Pons (tissue), 1 donor: ENCODE measurements at places on chromosomes 7 and 10.

DNA sequence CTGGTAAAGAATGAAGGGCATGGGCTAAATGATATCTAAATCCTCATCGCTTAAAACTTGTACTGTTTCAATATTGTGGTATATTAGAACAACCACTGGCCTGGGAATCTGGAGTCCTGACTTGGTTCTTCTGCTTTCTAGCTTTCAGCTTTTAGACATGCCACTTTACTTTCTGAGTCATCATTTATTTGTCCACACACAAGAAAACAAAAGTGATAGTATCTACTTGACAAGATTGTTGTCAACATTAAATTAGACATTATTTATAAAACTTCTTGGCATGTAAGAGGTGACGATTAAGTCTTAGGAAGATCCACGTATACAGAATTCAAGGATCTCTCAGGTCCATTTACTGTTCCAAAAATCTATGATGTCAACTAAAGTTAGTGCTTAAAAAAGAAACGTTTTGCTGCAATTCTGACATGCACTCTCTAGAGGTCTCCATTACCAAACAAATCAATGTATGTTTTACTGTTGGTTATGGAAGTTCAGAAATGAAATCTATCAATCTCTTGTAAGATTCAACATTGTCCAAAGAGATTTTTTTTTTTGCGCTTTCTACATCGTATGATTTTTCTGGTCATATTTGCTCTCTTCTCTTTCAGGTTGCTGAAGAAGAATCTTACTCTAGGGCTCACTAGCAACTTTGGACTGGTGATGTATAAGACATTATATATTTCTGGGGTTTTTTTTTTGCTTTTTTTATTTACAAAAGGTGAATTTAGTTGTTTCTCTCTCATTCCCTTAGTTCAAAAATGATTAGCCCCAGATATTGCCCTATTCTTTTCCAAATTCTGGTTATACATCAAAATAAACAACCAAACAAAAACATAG is 53.6 kb upstream of the DYNC1I1 start:
- peak; percentile 44 for DNase-seq

- no peak for DNase-seq
Observed at GRCh38 chr7:32154797-32155196, 84.6 kb upstream of the PDE1C start.

GRCh38 chr7:38070718-38071117 is 107.3 kb upstream of the STARD3NL start:
- peak; percentile 19 for DNase-seq

DNA sequence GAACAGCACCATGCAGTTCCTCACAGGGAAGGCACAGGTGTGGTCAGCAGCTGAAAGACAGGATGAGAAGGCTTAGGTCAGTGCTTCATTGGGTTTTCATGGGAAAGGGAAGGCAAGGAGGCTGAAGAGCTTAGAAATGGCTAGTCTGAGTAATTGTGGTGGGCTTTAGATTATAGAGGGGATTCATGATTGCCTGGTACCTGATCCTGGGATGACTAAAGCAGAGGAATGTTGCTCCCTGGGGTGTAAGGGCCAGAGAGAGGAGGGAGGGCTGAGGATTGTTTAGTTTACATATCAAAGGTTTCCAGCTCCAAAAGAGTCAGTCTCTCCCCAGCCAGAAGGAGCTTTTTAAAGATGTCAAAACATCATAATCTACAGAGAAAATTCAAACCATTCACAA is 396.3 kb upstream of the POM121L12 start:
- DNase-seq = no peak

DNA sequence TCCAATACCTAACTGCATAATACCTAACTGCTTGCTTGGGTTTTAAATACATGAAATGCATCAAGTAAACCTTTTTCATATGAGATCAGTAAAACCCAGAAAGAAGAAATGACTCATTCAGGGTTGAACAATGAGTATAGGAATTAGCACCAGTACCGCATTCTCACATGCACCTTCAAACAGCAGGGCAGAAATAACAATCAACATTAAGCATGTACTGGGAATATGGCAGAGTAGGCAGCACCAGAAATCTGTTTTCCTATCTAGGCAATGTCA is 850.3 kb upstream of the SORCS1 start:
- no peak for DNase-seq

GRCh38 chr10:38209332-38209731 is 115.2 kb downstream of the ZNF37A start:
- no peak for DNase-seq

- no peak for DNase-seq
Observed at GRCh38 chr10:88938938-88939337, 13.6 kb downstream of the ACTA2 start.

- no peak for DNase-seq
Observed at GRCh38 chr7:22808140-22808539, 14.5 kb downstream of the TOMM7 start.

- DNase-seq = no peak
Observed at GRCh38 chr7:79624336-79624735, 170.9 kb upstream of the MAGI2 start.

GRCh38 chr7:21962677-21963076 is 17.0 kb upstream of the CDCA7L start:
- no peak for DNase-seq

DNA sequence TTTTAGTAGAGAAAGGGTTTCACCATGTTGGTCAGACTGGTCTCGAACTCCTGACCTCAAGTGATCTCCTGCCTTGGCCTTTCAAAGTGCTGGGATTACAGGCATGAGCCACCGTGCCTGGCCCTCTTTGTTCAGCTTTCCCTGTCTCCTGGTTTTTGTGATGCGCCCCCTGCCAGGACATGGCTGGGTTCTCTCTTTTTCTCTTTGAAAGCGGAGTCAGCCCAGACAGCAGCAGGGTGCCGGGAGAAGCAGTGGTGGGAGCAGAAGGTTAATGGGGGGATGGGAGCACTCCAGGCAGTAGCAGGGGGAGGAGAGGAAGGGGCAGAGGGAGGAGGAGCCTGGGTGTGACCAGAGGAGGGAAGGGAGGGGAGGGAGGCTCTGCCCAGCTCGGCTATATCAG is 1.8 kb downstream of the MUC3A start:
- no peak for DNase-seq

DNA sequence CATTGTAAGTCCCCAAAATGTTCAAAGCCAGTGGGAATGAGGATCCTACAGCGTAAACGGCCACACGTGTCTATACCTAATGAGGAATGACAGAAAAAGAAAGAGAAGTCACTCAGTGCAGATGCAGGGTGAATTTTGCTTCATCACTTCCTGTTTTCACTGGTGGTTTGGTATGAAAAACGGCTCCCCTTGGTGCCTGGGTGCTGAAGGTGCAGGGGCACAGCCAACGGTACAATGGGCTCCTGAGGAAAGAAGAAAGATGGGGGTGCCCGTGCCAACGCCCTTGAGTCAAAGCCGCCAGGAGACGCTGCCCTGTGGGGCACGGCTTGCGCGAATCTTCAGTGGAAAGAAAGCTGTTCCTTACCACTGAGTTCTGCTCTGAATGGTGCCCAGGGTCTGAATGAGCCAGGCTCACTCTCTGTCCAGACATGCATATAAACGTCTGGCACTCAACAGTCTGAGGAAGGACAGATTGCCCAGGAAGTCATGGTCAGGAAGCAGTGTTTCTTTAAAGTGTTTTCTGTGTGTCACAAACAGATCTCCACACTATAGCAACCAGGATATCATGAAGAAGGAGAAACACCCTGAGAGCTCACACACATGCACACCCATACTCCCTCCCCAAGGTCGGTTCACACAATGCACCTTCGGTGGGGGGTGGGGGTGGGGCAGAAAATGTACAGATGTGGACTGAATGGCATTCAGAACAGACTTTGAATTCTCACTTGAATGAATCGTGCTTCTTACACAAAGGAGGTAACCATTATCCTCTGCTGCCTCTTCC is 105.8 kb downstream of the ELMO1 start:
- peak; percentile 71 for DNase-seq

DNA sequence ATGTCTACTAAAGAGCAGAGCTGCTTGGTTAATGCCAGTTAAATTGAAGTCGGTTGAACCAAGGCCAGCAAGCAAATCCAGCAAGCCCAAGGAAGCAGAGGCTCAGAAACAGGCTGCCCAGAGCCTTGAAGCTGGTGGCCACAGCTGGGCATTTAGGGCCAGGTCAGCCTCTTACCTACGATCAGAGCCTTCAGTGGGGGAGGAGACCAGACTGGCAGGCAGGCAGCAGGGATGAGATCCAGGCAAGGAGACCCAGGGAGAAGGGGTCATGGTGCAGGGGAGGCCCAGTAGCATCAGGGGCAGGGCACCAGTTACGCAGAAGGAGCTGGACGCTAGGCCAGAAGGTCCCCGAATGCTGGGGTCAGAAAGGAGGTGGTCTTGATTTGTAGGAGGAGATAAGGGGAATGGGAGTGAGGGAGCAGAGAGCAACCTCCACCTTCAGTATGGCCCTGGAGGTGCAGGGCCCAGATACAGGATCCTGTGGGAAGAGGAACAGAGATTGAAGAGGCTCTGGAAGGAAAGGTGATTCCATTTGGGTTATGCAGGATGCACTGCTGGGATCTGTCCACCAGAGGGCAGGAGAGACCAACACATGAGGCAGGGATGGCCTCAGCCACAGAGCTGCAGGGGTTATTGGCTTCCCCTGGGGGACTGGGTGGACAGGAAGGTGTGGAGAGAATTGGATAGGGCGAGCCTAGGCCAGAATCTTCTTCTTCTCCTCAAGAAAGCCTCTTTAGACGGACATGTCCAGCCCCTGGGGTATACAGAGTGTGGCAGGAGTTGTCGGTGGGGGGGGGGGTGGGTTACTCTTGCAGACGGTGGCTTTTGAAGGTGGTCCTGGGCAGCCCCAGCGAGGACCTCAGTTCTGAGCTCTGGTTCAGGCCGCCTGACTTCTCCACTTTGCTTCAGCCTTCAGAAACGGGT is 132.6 kb upstream of the PODXL start:
- peak; percentile 46 for DNase-seq

DNA sequence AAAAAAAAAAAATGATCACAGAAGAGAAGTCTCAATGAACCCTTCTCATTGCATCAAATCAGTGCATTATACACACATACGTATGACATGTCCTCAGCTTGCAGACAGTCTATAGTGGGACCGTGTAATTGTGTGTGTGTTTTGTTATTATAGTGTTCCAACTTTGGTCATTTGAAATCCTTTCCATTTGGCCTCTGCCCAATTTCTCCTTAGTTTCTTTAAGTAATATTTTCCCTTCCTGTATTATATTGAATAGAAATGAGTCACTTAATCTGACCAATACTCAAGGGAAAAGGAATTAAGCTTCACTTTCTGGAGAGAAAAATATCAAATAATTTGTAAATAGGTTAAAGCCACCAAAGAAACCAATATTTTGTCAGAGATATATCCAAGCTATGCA is 415.5 kb upstream of the SORCS1 start:
- no peak for DNase-seq

- peak; percentile 94 for DNase-seq
Observed at GRCh38 chr10:7444551-7445121, 33.8 kb upstream of the SFMBT2 start.

- peak; percentile 77 for DNase-seq
Observed at GRCh38 chr7:36723951-36724664, at the start of gene AOAH. TSS of gene AOAH (minus strand) at chr7:36724494. CDS start at chr7:36724148, 346 bp downstream.

DNA sequence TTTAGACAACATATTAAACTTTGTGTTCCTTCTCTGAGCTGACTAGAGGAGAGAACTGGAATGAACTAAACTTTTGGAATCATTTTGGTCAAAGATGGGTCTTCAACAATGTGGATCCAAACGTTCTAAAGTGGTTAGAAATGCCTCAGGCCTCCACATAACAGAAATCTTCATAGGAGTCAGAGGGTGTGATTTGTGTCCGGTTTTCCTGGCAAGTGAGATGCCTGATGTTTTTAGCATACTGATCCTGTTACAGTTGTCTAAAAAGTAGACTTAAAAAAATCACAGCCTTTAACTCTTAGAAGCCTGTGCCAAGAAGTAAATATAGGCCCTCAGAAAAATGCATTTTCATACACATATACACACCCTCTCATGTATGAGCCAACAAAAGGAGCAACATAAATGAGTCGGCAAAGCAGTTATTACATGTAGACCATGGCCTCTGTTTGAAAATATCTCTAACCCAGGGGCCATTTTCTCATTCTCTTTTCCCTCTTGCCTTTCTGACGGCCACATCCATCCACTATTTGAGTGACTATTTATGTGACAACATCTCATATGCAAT is 64.5 kb downstream of the ST7 start:
- DNase-seq = no peak

DNA sequence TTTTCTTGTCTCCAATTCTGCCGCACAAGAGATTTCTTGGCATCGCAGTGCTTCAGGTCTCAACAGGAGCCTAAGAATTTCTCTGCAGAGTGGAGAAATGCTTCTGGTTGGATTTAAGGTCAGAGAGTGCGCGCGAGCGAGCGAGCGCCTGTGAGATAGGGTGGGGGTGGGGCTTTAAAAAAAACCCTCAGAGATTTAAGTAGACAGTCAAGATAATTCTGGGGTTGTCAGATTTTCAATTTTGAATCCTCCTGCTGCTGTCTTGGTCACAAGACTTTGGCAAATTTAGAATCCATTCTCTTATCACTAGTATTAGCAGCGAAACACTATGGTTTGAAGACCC is 49.7 kb downstream of the CPEB3 start:
- peak; percentile 80 for DNase-seq

- no peak for DNase-seq
Observed at GRCh38 chr7:48154792-48155413, 16.4 kb upstream of the ABCA13 start.

GRCh38 chr7:112266595-112267270 is 60.2 kb downstream of the ZNF277 start:
- peak; percentile 28 for DNase-seq

DNA sequence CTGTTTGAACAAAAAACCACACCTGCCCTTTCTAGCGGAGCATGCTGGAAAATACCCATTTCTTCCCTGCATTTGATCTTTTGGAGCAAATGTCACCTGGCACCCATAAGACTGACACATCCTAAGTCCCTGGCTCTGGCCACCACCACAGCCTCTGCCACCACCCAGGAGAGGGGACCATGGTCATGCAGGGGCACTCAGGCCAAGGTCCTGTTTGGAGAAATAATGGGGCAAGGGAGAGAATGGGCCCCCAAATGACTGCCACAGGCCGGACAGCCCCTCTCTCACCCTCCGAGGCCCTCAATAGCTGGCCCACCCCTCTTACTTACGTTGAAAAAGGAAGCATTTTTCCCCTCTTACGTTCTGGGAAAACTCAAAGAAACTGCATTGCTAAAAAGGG is 35.4 kb downstream of the RGS10 start:
- no peak for DNase-seq

- DNase-seq = no peak
Observed at GRCh38 chr7:4714767-4715409, 32.8 kb downstream of the FOXK1 start.
